ENCODE measurements at places on chromosomes 12 and 14.

GRCh38 chr12:105368047-105368646, 37.7 kb downstream of the C12orf75 start:
- no peak for DNase-seq

DNA sequence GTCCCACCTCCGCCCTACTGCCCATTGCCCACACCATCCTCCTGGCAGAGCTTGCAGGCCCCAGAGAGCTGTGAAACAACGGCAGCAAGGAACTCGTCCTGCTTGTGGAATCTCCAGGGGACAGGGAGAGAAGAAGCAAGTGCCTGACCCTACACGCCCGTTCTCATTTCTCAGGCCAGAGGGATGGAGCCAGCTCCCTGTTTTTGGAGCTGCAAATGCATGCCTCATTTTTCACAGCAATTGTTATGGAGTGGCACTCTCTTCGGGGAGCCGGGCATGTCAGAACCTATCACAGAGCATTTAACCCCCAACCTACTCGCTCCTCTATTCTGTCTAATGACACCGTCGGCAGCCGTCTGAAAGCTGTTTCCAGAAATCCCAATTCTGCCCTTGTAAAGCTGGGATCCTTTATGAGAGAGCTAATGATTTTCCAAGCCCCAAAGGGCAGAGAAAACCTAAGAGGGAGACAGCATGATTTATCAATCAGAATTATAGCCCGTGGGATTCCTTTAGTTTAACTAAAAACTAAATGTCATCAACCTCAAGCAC, 222.3 kb upstream of the NOS1 start:
- DNase-seq: no peak

- DNase-seq: no peak
Observed at GRCh38 chr12:10736463-10736862, 13.3 kb upstream of the YBX3 start.

DNA sequence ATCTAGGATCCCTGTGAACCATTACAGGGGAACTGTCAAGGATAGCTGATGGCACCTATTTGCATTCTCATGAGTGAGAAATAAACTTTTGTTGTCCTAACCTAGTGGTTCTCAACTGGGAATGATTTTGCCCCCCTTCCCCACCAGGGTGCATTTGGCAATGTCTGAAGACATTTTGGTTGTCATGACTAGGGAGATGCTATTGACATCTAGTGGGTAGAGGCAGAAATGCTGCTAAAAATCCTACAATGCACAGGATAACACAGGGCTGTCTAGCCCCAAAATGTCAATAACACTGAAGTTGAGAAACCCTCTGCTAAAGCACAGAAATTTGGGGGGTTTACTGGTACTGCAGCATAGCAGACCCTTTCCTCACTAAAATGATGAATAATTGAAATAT, 140.9 kb upstream of the SRRM4 start:
- no peak for DNase-seq

GRCh38 chr14:99363051-99363450, 91.1 kb upstream of the BCL11B start:
- no peak for DNase-seq

GRCh38 chr14:94117856-94118255, 7.3 kb downstream of the IFI27 start:
- no peak for DNase-seq

DNA sequence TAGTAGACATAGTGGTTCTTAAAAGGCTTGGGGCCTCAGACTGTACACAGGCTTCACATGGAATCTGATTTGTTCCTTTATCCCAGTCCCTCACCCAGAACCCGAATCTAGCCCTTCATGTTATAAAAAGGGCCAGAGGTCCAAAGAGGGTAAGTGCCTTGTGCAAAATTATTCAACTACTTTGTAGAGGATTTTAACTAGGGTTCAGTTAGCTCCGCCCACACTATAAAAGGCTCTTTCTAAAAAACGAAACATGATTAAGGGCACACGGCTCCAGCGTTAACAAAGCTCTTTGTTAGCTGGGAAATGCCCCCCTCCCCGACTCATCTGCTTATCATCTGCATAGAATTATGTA, 3.2 kb upstream of the SOCS2 start:
- no peak for DNase-seq

DNA sequence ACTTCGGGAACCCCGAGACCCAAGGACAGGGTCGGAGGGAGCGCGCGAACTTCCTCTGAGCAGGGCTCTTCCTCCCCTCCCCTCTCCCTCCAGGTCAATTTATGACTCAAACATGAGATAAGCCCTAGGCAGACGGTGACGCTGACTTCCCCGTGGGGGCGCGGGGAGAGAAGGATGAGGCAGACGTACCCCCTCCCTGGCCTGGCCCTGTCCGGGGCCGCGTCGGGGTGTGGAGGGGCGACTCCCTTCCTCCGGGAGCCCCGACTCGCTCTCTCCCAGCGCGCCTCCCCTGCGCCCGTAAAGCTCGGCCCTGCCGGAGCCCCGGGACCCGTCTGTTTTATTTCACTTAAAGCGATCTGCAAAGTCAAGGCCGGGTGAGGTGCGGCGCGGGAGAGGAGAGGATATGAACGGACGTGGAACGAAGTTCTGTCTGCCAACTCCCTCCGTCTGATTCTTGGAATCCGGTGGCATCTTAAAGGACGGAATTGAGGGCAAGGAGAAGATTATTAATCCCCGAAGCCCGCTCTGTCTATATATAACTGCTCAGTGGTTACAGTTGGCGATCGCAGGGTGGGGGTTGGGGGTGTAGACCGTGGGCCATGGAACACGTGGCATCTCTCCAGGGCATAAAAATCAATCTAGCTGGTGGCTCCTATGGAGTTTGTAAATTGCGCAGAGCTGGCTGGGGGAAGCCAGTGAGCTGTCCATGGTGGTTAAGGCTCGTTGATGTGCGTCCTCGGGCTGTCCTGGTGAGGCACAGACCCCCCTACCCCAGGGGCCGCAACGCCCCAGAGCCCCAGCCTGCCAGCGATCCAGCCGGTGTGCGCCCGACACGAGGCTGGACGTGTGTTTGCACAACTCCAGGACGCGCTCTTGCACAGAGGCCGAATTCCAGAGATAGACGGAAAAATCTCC, 2.9 kb upstream of the PTHLH start:
- peak; percentile 37 for DNase-seq

DNA sequence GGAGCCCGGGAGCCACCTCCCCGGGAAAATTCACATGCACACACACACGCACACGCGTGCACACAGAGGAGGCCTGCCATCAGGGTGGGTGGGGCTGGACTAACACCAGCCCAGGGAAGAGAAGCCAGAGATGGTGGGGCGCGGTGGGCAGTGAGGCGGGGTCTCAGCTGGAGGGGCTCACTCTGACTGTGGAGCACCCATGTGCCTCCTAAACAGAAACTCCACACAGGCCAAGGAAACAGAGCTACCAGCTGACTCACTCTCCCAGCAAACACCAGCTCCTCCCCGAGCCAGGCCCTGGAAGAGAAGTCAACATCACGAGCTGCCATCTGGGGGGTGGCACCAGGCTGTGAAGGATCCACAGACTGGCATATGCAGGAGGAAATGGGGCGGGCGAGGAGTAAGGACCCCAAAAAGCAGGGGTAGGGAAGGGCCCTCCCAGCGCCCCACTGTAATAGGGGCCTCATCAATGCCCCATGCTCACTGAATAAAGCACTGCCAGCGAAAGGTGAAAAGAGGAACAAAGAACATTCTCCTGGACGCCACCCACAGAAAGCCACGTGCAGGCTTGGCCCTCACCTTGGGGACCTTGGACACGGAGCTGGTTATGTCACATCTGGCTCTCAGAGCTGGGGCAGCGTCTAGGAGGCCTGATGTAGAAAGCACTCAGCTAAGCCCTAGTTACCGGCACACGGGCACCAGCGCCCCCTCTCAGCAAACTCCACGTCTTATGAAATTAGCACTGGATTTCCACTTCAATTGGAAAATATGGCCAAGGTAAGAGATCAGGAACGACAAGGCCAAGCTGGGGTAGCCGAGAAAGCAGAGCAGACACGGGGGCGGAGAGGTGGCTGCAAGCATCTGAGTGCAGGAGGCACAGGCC, 8.4 kb upstream of the INF2 start:
- DNase-seq: no peak

- no peak for DNase-seq
Observed at GRCh38 chr14:85528080-85528896, 1.7 kb upstream of the FLRT2 start.

GRCh38 chr12:109770104-109770860, 56.7 kb downstream of the FAM222A start:
- no peak for DNase-seq

DNA sequence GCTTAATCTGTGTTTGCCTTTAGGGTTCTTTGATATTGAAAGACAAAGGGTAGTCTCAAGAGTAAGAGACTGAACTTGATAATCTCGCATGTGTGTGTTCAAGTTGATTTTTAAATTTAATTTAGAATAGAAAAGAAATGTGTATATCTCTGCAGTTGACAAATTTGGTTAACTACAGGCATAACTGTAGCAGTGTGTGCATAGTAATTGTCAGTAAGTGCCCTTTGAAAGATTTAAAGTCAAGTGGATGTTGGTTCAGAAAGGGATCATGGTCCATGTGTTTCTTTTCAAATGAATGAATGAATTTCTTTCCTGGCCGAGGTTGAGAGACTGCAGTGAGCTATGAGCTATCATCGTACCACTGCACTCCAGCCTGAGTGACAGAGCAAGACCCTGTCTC, 49.9 kb upstream of the DYRK2 start:
- no peak for DNase-seq

GRCh38 chr12:108642899-108643654, 9.4 kb upstream of the SELPLG start:
- DNase-seq: no peak

Measured in stimulated activated CD8-positive, alpha-beta memory T cell treated with anti-CD3 and anti-CD28 coated beads, Interleukin-4, amount 100 ng/mL, for 48 hours (primary cell).